NCI-H1930 (cell line): ENCODE measurements at places on chromosomes 1 and 21.

DNA sequence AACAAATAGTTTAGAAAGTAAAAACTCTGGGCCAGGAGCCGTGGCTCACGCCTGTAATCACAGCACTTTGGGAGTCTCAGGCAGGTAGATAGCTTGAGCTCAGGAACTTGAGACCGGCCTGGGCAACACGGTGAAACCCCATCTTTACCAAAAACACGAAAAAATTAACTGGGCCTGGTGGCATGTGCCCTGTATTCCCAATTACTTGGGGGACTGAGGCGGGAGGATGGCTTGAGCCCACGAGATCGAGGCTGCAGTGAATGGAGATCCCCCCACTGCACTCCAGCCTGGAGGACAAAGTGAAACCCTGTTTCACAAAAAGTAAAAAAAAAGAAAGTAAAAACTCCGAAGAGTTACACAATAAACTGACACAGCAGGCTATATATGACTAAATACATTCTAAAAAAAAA lies 10.6 kb downstream of the CEP170 start:
- no peak for DNase-seq

- no peak for DNase-seq
These were observed 1.5 kb downstream of the OR14A2 start for GRCh38 chr1:247746391-247746935.

DNA sequence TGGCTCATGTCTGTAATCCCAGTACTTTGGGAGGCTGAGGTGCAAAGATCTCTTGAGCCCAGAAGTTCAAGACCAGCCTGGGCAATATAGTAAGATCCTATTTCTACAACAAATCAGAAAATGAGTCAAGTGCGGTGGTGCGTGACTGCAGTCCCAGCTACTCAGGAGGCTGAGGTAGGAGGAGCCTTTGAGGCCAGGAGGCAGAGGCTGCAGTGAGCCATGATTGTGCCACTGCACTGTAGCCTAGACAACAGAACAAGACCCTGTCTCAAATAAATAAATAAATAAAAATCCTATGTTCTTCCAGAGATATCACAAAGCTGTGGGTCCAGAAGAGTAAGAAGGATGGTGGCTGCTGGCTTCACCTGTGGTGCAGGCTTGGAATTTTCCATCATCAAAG lies 22.1 kb downstream of the CDA start:
- no peak for DNase-seq

DNA sequence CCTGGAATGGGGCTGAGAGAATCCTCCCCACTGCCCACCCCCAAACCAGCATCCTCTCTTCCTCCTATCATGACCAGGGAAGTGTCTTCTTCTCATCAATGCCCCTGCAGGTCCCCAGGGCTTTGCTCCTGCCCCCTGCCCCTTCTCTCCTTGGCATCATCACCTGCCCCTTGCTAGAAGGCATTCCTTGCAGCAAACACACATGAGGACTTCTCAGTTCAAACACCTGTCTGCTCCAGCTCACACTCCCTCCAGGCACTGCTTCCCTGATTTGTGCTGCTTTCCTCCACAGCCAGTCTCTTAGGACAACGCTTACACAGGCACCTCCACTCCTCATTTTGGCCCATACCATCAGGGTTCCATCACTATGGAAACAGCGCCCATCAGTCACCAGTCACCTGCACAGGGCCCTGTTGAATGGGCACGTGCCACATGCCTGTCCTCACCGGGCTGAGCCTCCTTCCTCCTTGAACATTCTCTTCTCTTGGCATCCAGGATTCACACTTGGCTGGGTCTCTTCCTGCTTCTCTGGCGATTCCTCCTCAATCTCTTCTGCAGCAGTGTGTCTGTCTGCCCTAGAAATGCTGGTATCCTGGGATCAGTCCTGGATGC lies 81.9 kb upstream of the EDN2 start:
- no peak for DNase-seq

- no peak for DNase-seq
These were observed 736 bp upstream of the BARHL2 start for GRCh38 chr1:90717665-90718410.

DNA sequence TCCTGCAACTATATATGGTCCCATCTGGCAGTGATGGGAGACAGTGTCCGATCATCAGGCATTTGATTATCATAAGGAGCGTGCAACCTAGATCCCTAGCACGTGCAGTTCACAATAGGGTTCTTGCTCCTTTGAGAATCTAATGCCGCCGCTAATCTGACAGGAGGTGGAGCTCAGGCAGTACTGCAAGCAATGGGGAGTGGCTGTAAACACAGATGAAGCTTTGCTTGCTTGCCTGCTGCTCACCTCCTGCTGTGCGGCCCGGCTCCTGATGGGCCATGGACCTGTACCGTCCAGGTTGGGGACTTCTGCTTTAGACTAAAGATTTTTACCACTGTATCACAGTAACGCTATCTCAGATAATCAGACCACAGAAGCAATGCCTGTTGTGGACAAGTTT lies 63.8 kb downstream of the TGFB2 start:
- DNase-seq = no peak

DNA sequence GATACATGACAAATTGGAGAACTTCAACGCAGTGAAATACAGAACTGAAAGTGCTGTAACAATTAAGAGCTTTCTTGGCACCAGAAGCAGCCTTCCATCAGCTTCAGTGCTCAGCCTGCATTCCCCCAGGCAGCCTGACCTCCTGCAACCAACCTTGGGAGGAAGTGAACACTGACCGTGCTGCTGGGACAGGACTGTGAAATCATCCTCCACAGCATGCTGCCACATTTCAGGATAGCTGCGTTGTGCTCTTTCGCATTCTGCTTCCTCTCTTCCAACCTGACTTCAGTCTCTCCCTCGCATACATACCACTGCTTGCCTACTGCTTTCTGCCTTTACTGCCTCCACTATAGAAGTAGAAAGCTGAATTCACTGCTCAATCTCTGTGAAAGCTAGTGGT lies 388.6 kb downstream of the RWDD3 start:
- DNase-seq = no peak

DNA sequence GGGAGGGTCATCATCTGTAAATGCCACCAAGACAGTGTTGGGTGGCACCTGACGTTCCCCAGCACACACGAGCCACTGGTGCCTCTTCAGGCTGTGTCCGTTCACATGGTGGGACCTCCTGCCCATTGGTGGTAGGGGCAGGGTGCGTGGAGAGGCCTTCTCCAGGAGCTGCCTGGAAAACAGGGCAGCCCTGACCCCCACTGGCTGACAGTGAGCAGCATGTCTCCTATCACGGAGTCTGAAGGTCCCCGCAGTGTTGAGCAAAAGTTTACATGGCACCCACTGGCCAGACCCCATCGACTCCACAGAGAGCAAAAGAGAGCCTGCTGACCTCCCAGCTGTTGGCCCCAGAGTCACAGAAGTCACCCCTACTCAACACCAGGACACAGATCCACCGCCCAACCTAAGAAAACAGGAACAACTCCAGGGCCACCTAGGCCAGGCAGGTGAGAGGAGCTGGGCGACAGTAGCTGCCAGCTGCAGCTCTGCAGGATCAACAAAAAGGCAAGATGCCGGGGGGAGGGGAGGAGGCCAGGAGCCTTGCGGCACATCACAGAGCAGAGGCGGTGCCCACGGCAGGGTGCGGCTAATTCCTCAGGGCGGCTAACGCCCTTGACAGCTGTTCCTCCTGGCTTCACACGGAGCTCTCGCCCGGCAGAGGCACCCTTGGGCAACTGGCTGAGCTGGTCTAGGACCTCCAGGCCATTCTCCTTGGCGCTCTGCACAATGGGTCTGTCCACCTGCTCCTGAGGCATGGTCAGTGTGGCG lies 14.4 kb upstream of the IFI6 start:
- no peak for DNase-seq

- DNase-seq = no peak
These were observed 211.2 kb downstream of the PTGER3 start for GRCh38 chr1:70836456-70836855.

- DNase-seq = no peak
These were observed 16.6 kb upstream of the ABCG1 start for GRCh38 chr21:42202321-42202720.

GRCh38 chr1:154403261-154403943 lies 1.7 kb upstream of the IL6R start:
- no peak for DNase-seq

DNA sequence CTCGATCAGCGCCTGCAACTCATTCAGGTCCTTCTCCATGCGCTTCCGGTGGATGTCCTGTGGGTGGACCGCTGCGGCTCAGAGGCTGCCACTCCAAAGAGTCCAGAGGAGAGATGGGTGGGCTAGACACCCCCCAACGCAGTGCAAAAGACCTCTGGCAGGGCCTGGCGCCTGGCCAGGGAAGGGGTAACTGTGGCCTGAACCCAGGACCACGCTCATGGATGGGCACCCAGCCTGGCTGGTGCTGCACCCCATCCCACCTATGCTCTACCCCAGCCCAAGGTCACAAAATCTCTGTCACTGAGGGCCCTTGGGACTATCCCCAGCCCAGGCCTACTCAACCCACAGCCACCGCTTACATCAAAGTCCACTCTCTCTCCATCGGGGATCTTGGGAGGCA lies 12.2 kb downstream of the TNNT2 start:
- DNase-seq = no peak

GRCh38 chr1:167995038-167995437 lies 58.2 kb upstream of the MPC2 start:
- DNase-seq = no peak

DNA sequence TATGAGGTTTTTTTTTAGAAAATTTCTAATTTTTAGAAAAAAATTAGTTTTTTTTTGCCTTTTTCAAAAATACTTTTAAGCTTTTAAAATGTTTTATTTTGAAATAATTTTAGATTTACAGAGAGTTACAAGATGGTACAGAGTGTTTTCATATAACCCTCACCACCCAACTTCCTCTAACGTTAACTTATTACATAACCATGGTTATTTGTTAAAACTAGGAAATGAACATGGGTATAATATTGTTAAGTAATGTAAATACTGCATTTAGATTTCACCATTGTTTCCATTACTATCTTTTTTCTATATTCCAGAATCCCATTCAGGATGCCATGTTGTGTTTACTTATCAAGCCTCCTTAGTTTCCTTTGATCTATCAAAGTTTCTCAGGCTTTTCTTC lies 45.2 kb upstream of the ST6GALNAC3 start:
- no peak for DNase-seq

DNA sequence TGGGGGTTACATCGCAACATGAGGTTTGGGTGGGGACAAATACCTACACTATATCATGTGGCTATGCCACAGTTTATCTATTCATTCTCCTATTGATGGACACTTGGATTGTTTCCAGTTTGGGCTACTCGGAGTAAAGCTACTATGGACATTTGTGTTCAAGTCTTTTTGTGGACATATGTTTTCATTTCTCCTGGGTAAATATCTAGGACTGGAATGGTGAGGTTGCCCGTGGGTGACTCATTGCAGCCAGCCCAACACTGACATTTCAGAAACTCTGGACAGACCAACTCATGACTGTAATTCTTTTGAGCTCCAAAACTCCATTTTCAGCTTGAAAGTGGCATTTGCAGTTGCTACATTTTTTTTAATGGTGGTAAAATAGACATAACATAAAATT lies 82.7 kb downstream of the KAZN start:
- no peak for DNase-seq

GRCh38 chr1:240115831-240116230 lies 24.1 kb downstream of the FMN2 start:
- DNase-seq = no peak

DNA sequence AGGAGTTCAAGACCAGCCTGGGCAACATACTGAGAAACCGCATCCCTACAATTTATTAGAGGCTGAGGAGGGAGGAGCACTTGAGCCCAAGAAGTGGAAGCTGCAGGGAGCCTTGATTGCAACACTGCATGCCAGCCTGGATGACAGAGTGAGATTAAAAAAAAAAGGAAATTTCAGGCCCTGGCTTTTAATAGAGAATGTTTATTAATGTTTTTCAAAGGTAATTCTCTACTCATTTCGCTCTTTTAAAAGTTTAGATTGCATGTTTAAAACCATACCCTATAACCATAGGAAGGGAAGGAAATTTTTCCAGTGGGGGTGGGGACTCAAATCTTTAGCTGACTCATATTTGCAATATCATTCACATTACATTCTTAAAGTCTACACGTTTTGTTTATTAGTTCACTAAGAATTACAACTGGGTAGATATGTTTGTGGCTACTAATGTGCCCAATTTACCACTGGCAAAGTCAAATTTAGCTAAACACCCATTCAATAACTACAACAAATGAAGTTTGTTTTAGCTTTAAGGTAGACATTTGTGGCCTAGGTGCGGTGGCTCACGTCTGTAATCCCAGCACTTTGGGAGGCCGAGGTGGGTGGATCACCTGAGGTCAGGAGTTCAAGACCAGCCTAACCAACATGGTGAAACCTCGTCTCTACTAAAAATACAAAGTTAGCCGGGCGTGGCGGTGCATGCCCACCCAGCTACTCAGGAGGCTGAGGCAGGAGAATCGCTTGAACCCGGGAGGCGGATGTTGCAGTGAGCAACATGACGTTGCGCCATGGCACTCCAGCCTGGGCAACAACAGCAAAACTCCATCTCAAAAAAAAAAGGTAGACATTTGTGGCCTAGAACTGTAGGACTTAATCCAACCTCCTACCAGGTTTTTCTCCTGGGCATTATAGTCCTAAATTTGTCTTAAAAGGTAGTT lies 5.0 kb downstream of the KDM5B start:
- DNase-seq = no peak
